ENCODE measurements at places on chromosomes 6 and 20.

DNA sequence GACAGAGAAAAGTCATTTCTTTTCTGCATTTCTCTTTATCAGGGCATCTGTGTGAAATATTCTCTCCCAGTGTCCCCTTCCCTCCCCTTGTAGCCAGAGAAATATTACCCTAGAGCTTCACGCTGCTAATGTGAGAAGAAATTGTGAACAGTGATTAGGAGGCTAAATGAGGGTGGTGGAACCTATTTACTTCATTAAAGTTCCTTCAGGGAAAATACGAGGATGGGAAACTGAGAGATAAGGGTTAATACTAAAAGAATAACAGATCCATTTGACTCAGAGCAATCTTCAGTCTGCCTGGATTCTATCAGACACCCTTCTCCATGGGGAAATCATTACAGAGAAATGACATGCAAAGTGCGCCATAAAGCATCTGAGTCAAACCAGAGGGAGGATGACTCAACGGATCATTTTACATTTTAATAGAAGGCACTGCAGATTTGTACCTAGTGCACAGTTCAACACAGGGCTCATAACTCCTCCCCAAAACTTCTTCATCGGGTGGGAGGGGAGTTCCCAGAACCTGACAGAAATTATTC is 131.3 kb downstream of the GJA10 start:
- DNase-seq: no peak

DNA sequence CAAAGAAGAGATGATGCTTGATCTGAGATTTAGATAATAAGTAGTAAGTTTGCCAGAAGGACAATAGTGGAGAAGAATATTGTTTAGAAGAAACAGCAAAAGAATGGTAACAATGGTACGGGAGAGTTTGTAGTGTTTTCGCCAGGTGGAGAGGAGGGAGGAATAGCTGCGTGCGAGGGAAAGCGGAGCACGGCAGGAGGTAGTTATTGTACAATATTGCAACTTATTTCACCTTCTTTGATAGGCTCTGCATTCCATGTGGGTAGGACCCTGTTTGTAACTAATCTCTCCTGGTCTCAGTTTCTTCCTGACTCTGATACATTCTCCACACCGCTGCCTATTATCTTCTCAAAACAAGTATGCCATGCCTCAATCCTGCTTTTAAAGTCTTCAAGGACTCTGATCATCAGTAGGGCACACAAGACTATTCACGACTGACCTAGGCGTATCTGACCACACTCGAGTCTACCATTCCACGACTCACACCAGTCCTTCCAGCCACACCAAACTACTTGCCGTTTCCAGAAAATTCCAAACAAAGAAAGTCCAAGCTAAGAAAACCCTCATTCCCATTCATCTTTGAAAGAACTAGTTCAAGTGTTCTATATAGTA is 1.1 kb downstream of the PPIL4 start:
- DNase-seq: no peak

DNA sequence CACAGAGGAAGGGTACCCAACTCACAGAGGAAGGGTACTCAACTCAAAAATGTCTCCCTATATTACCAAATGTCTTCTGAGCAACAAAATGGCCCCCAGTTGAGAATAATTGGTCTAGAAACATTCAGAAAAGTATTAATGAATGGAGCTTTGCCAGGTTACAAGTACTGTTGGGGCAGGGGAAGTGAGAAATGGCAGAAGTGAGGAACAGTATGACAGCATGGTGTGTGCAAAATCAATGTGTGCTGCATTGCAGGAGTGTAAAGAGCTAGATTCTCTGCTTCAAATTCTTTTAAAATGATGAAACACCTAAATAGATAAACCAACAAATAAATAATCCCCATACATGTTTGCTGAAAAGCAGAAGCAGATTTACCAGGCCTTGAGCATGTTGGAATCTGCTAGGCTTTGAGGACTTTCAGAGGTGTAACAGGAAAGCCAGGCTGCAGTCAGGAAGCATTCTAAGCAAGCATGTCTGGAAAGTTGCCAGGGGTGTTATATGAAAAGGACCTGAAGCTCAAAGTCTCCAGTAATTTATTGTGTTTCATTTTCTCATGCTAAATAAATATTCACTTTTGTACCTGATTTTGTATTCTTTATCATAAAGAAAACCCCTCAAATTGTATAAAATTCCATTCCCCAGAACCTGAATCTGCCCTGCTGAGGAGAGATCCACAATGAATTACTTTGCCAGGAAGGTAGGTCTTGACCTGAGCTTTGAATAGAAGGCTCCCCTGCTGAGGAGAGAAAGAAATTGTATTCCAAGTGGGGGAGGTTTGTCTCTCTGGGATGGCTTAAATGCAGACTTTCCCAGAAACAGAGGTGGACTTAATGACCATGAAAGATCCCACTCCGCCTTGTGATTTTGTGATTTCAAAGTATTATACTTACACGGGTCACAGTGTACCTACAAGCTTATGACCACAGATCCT is 265.0 kb upstream of the MARCKS start:
- DNase-seq: no peak

GRCh38 chr6:154223296-154223695 is 133.3 kb downstream of the IPCEF1 start:
- DNase-seq: no peak

- DNase-seq: no peak
Measured at GRCh38 chr20:45860560-45861220, 3.3 kb downstream of the ZSWIM3 start.

DNA sequence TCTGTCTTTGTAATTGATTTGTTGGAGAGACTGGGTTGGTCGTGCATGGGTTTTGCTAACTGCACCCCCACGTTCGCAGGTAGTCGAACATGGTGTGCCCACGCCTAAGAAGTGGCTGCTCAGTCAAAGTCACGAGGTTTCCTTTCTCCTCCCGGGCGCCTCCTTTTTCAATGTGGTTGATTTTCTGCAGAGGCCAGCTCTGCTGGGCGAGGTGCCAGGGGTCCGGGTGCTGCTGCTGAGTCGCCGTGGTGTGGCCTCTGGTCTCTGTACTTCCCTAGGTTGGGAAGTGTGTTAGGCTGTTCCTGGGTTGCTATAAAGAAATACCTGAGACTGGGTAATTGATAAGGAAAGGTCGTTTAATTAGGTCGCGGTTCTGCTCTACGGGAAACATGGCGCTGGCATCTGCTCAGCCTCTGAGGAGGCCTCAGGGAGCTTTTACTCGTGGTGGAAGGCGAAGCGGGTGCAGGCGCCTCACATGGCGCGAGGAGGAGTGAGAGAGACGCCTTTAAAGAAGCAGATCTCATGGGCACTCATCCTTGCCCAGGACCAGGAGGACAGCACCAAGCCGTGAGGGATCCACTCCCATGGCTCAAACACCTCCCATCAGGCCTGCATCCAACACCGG is 14.1 kb downstream of the OSBPL2 start:
- DNase-seq: peak; percentile 49

DNA sequence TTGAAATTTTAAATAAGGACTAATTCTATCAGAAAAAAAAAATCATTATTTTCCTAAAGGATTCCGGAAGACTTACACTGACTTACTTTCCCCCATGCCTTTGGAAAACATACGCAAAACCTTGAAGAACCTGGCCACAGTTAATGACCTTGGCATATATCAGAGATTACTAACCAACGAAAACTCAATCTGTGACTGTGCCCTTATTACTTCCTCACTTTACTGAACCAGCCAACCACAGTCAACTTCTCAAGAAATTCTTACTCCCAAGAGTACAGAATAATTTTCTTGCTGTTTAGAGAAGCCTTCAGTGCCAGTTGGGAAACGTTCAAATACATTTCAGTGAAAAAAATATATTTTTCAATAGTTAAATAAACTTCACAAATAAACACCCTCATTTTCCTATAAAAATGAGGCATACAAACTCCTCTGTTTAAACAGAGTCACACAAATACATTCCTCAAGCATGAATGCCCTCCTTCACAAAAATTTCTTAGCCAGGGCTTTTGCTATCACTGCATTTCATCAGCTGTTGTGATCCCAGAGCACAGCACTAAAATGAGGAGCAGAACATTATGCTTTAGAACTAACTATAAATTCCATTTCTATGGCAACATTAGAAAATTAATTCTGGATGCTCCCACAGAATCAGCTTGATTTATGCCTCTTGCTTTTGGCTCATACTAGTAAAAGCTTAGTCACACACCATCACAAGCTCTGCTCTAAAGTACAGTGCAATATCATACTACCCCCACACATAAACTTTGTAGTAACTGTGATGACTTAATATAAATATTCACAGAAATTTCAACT is 117.6 kb downstream of the DST start:
- DNase-seq: no peak

- DNase-seq: no peak
Measured at GRCh38 chr20:61307686-61308476, 55.8 kb downstream of the CDH4 start.

DNA sequence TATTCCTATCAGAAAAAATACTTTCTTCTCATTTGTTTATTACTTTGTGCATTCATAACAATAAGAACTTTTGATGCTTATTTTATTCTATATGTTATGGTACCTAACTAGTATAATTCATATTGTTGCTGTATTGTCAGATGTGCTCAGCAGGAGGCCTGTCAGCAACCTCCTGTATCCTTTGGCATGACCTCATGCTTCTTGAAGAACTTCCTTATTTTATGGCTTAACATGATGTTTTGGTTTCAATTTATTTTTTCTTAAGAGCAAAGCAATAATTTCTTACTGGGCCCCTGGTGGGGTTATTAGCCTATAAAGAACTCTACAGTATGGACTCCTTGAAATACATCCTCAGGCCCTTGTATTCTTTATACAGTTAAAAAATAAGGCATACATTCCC is 17.3 kb downstream of the GGTLC1 start:
- no peak for DNase-seq

DNA sequence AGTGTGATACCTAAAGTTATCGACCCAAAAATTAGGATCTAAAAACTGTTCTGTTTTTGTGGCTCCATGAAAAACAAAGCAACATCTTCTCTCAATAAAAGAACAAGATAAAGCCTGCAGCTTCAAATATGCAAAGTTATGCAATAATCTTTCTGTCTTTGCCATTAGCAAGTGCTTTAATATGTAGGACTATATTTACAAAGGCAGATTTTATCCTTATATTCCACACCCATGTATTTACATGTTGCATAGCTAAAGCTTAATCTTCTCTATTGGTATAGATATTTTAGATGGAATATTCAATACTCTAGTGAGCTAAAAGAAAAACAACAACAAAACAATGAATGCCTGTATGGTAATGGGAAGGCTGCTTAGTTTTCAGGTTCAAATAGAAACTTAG is 628.2 kb downstream of the PHF3 start:
- no peak for DNase-seq

DNA sequence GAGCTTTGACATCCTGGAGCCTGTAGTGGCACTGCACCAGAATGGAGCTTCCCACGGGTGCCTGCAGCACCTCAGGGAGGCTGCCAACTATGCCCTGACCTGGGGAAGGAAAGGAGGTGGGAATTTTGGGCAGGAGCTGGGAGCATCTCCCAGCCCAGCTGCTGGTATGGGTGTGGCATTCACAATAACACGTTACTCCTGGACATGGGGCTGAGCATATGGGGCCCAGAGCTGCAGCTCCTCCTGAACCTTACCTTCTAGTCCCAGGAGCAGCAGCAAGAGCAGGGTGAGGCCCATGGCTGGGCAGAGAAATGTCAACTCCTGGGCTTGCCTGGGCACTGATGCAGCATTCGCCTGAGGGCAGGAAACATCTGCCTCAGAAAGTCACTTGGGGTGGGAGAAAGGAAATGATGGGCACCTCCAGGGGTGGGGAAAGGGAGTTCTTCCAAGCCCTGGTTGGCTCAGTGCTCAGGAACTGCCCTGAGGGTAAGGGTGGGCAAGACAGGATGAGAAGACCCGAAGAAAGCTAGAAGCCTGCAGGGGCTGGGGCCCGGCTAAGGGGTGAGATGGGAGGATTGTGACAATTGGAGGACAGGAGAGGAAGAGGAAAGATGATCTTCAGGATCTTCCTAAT is at the start of gene TREML1:
Gene TREML1 (minus strand): TSS at position 356 of the 634 bp plus-strand sequence. CDS start 59 bp downstream, at position 297.
- no peak for DNase-seq

- DNase-seq: no peak
Measured at GRCh38 chr6:20927130-20927860, 393.0 kb downstream of the CDKAL1 start.

- no peak for DNase-seq
Measured at GRCh38 chr20:44734938-44735337, 10.7 kb upstream of the KCNK15 start.

- DNase-seq: no peak
Measured at GRCh38 chr6:1385129-1386037, 4.0 kb upstream of the FOXF2 start.

- peak; percentile 28 for DNase-seq
Measured at GRCh38 chr20:16803965-16804792, 56.0 kb downstream of the OTOR start.

Data from heart left ventricle (tissue), 16 donors.